ENCODE measurements at places on chromosomes 3 and 15. TPM values are rescaled to one million over a fixed set of nuclear protein-coding genes. Genes with fewer than 3 reads are reported as not detected.
A peak's percentile ranks its signal among the peaks of the same experiment; 100 is the strongest.

DNA sequence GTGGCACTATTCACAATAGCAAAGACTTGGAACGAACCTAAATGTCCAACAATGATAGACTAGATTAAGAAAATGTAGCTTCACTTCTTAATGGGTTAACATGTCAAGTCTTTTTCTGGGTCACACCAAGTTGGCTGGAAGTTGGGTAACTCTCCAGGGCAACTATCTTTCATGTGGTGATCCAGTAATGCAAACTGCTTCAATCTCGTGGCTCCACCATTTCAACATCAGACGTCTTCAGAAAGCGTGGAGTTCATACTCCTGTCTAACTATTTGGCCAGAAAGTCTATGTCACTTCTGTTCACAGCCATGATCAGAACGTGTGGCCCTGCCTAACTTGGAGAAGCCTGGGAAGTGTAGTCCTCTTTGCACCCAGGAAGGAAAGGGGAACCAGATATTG, 32.2 kb downstream of the DUT start:
- DNase-seq: no peak

- DNase-seq: peak; percentile 37
These were observed 195.4 kb downstream of the OPA1 start for GRCh38 chr3:193788189-193788991.

- DNase-seq: no peak
These were observed 405.3 kb upstream of the C2CD4B start for GRCh38 chr15:62570405-62570783.

ISLR gene
- not detected for total RNA-seq

DNA sequence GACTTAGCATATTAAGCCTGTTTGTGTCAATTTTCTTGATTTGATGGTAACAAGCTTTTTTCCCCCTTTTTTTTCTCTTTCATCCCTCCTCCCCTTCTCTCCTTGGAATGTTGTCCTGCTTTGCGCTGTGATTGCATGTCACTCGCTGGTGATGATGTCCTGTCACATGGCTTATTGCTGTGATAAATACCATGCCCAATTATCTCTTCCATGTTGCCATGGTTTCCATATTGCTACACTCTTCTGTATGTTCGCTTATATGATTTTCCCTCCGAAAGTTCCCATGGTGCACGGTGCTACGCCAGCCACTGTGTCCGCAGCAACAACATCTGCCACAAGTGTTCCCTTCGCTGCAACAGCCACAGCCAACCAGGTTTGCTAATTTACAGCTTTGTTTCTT, 187.3 kb downstream of the MBNL1 start:
- DNase-seq: no peak

DNA sequence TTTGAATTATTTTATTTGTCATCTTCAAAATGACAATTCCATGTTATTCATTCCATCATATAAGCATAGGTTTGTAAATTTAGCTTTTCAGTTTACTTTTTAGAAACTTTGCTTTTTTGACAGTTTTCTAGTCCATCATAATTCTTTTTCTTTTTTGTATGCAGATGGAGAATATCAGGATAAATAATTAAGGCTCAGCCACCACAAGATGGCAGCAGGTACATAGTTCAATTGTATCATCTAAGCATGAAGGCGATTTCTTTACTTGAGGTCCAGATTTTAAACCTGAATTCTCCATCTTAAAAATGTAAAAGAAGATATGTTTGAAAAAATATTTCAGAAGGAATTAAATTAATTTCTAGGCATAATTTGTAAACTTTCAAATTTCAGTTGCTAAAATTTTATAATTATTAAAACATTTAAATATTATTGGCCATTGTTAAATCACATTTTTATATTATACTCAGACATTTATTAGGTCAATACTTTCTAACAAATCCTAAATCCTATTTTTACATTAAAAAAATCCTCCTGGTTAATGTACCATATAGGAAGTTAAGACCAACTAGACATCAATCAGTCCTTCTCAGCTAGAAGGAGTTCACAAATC, 15.1 kb downstream of the PLSCR5 start:
- DNase-seq: peak; percentile 48

GRCh38 chr3:188972310-188972709, 199.5 kb upstream of the TPRG1 start:
- DNase-seq: no peak

SMCO1 gene
- total RNA-seq: not detected

- DNase-seq: peak; percentile 44
These were observed at the start of gene PIGZ for GRCh38 chr3:196968233-196969133. Gene PIGZ, minus strand, starts transcription at chr3:196968833. Its CDS starts 16,802 bp downstream, at chr3:196952031.

DNA sequence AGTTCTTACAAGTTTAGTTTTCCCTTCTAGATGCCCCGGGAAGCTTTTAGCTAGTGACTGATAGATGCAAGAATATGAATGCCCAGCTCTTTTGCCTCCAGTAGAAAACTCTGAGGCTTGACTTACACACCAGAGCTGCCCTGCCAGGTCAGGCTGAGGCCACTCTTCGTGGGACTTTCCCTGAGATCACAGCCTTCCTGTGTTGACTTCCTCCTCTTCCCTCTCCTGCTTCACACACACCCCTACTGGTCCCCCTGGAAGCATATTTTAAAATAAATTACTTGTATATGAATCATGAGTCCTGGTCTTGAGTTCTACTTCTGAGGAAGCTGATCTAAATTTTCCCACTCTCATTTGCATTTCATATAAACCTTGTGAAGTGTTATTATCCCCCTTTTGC, 413.7 kb downstream of the PDCD6IP start:
- no peak for DNase-seq

DNA sequence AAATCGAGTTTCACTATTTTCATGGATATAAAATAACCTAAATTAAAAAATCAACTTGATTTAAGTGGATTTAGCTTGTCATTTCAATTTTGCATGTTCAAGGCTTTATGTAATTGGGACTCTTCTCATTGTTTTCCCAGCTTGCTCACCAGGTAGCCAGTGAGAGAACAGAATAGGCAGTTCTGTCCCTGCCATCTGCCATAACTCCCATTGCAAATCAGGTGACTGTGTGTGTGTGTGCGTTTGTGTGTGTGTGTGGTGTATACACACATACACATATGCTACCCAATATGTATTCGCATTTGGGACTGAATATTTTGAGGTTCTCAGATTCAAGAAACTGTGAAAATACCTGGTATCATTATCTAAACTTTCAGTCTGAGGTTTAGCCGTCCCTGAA, 1069.8 kb downstream of the IGSF11 start:
- DNase-seq: no peak

GRCh38 chr15:25543196-25543595, 104.4 kb upstream of the UBE3A start:
- no peak for DNase-seq

DNA sequence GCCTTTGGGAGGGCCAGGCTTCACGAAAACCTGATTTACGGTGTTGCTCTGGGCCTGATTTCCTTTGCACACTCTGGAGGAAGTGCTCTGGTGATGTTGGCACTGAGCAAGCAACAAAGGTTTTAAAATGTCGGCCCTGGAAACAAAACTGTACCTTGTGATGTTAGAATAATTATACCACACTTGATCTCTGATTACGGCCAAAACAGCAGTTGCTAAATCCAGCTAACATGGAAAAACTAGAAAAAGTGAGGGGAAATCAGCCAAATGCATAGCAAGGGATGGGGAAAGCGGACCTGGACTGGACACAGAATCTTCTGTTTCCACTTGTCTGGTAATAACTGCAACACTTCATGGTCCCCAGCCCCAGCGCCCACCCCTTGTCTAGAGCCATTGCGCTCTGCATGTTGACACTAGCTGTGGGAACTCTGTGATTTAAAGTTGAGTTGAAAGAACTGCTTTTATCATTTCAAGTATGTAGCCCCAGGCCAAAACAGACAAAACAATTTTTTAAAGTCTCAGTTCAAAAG, 120.1 kb downstream of the VGLL4 start:
- DNase-seq: no peak

DNA sequence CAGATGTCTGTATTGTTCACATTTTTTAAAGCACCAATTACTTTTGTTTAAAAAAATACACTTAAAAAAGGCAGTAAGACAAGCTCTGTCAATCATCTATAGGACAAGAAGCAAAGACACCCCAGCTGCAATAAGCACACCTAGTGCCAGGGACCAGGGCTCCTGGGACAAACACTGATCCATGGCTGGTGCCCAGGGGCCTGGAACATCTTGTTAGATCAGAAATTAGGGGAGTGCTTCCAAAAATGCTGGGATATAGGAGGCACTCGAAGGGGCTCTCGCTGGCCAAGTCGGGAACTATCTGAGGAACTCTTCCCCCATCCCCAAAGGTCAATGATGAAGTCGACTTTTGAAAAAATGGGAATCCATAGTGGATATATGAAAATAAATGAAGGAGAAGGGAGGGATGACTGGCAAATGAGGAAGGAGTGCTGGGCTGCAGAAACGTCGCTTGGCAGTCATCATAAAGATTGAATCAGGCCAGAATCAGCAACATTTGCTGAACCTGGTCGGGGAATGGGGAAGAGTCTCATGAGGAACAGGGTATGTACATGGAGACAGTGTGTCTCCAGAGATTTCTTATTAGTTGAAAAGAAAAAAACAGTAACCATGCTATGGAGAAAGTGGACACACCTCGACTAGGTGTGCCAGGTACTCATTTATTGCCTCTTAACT, 28.5 kb downstream of the TSPAN3 start:
- no peak for DNase-seq

GRCh38 chr3:6779140-6779539, 81.8 kb upstream of the GRM7 start:
- peak; percentile 8 for DNase-seq

GRCh38 chr15:35693286-35693685, 147.3 kb upstream of the DPH6 start:
- no peak for DNase-seq

GRCh38 chr3:79172241-79172640, 595.6 kb downstream of the ROBO1 start:
- no peak for DNase-seq

DNA sequence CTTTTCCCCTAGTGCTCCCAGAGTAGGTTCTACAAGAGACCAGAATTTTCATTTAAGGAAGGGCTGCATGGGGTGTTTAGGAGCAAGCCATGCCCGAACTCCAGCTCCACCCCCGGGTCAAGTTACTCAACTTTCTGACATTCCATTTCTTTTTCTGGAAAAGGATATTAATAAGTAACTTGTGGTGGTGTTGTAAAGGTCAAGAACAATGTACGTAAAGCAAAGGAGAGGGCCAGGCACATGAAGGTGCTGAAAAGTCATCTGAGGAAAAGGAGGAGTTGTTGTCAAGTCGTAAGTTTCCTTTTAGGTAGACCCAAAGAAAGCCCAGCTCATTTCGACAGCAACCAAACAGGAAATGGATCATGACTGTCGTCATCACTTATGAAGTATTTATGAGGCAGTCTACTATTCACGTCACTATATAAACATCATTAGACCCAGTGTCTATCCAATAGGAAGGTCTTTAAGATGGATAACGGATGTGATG, 319.6 kb upstream of the IL12A start:
- DNase-seq: no peak

Measured in activated CD8-positive, alpha-beta T cell treated with anti-CD3 and anti-CD28 coated beads for 36 hours (primary cell).